Osteocyte (in vitro differentiated cells): ENCODE measurements at places on chromosomes 1 and 21. TPM values are rescaled to one million over a fixed set of nuclear protein-coding genes. Genes with fewer than 3 reads are reported as not detected.

MTARC1 gene
- 1.8 and 2.1 TPM in 2 replicates for total RNA-seq

- no peak overlapping the region for H3K27ac ChIP-seq
- H3K27me3 ChIP-seq, result no peaks in the 10 kb centered on the region
- H3K4me3 ChIP-seq, result peak overlapping the region; percentile 60
- H3K36me3 ChIP-seq, result peaks cover 2% of the 10 kb centered on the region
- peaks cover 21% of the 10 kb centered on the region for H3K4me1 ChIP-seq
These were observed 1.7 kb downstream of the SLC27A3 start for GRCh38 chr1:153776845-153777370.

GPR3 gene
- 0.50 and 0.56 TPM in 2 replicates for total RNA-seq

DNA sequence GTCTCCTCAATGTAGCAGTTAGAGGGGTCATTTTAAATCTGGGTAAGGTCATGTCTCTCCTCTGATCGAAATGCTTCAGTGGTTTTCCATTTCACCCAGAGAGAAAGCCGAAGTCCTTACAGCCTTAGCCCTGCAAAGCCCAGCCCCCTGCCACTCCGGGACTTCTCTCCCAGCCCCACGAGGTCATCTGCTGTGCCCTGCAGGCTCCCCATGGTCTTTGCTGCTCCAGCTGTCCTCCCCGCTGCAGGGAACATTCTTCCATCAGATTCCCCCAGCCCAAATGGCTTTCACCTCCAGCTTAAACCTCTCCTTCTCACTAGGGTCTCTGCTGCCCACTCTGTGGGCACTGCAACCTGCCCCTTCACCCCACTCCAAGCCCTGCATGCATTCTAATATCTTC, 626.5 kb downstream of the NPHP4 start:
- H3K36me3 ChIP-seq, result no peaks in the 10 kb centered on the region
- no peaks in the 10 kb centered on the region for H3K27me3 ChIP-seq
- H3K27ac ChIP-seq, result no peak overlapping the region
- no peaks in the 10 kb centered on the region for H3K4me1 ChIP-seq

NCAM2 gene
- 121 and 135 TPM in 2 replicates for total RNA-seq

DNA sequence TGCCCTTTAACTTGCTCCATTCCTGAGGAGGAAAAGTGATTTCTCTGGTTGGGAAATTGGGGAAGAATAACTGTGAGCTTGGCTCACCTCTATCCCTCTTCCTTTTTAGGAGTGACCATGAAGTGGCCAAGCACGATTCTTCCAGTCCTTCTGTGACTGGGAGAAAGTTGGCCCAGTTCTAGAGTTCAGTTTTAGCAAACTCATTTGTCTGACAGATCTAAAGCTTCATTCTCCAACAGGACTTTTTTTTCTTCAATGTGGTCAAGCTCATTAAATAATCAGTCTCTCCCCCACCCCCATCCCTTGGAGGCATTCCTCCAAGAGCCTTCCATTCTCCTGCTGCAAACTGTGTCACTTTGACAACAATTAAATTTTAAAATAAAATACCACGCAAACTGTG, 6.4 kb upstream of the AGL start:
- no peak for DNase-seq
- no peak overlapping the region for H3K4me3 ChIP-seq
- peaks cover 6% of the 10 kb centered on the region for H3K27me3 ChIP-seq
- H3K27ac ChIP-seq, result no peak overlapping the region
- H3K4me1 ChIP-seq, result no peaks in the 10 kb centered on the region

CELA2A gene
- total RNA-seq, result not detected in 2 replicates

GRCh38 chr1:119908661-119909060, 12.3 kb upstream of the ADAM30 start:
- peaks cover 11% of the 10 kb centered on the region for H3K27me3 ChIP-seq
- H3K4me3 ChIP-seq, result no peak overlapping the region
- H3K36me3 ChIP-seq, result peaks cover 25% of the 10 kb centered on the region
- no peaks in the 10 kb centered on the region for H3K4me1 ChIP-seq

- DNase-seq, result no peak
- H3K4me3 ChIP-seq, result no peak within 1 kb of the TSS
- H3K4me1 ChIP-seq, result no peaks in the 10 kb centered on the region
- no peak within 1 kb of the TSS for H3K27ac ChIP-seq
- no peaks in the 10 kb centered on the region for H3K36me3 ChIP-seq
- no peaks in the 10 kb centered on the region for H3K27me3 ChIP-seq
These were observed at the start of gene OR10T2 for GRCh38 chr1:158398818-158399514. TSS of gene OR10T2 (minus strand) at chr1:158399466. CDS start at chr1:158399466, 0 bp downstream.

LCE2A gene
- total RNA-seq, result not detected in 2 replicates

GRCh38 chr1:245605480-245606156, 450.8 kb downstream of the KIF26B start:
- peaks cover 5% of the 10 kb centered on the region for H3K36me3 ChIP-seq
- peaks cover 17% of the 10 kb centered on the region for H3K27me3 ChIP-seq
- peaks cover 23% of the 10 kb centered on the region for H3K4me1 ChIP-seq
- H3K4me3 ChIP-seq, result no peak overlapping the region

DNA sequence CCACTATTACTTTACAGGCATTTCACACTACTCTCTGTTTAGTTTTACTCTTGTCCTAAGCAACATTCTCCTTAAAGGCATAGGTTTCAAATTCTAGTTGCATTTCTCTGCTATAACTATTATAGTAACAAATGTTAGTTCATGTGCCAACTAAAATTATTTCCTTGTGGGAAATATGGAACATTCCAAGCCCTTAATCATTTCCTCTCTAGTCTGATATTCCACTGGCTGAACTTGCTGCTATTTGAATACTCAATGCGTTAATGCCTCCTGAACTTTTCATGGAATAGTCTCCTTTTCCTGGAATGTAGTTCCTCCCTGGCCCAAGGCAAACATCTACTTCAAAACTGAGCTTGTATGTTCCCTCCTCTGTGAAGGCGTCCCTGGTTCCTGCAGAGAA, 19.3 kb upstream of the TBX19 start:
- peaks cover 35% of the 10 kb centered on the region for H3K4me1 ChIP-seq
- H3K36me3 ChIP-seq, result peaks cover 20% of the 10 kb centered on the region
- no peaks in the 10 kb centered on the region for H3K27me3 ChIP-seq
- H3K27ac ChIP-seq, result peak overlapping the region; percentile 80
- DNase-seq, result no peak
- H3K4me3 ChIP-seq, result peak overlapping the region; percentile 23

- DNase-seq, result no peak
- H3K36me3 ChIP-seq, result no peaks in the 10 kb centered on the region
- no peaks in the 10 kb centered on the region for H3K27me3 ChIP-seq
- H3K4me1 ChIP-seq, result peaks cover 1% of the 10 kb centered on the region
These were observed 1.6 kb downstream of the KCNE1 start for GRCh38 chr21:34510148-34511142.

- no peak for DNase-seq
- no peak overlapping the region for H3K4me3 ChIP-seq
These were observed 7.5 kb upstream of the KPNA6 start for GRCh38 chr1:32100359-32100758.

DNA sequence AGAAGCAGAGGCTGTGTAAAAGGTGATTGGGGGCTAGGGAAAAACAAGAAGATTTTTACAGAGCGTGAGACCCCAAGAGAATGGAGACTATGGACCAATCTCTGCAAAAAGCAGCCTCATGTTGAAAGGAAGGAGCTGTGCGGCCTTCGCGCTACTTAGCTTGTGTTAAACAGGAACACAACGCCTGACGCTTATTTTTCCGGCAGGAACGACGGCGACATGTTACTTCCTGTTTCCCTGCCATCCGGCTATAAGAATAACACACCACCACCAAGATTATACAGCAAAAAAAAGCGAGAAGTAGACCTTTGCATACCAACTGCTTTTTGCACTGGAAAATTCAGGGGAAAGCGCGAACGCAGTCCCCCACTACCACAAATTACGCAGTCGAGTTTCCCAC, 272.7 kb downstream of the FAM72C start:
- no peaks in the 10 kb centered on the region for H3K27me3 ChIP-seq
- no peaks in the 10 kb centered on the region for H3K4me1 ChIP-seq
- H3K36me3 ChIP-seq, result no peaks in the 10 kb centered on the region
- no peak for DNase-seq

PSMB2 gene
- 62.8 and 70.7 TPM in 2 replicates for total RNA-seq

ADGRL4 gene
- total RNA-seq, result 8.2 and 9.5 TPM in 2 replicates

DNA sequence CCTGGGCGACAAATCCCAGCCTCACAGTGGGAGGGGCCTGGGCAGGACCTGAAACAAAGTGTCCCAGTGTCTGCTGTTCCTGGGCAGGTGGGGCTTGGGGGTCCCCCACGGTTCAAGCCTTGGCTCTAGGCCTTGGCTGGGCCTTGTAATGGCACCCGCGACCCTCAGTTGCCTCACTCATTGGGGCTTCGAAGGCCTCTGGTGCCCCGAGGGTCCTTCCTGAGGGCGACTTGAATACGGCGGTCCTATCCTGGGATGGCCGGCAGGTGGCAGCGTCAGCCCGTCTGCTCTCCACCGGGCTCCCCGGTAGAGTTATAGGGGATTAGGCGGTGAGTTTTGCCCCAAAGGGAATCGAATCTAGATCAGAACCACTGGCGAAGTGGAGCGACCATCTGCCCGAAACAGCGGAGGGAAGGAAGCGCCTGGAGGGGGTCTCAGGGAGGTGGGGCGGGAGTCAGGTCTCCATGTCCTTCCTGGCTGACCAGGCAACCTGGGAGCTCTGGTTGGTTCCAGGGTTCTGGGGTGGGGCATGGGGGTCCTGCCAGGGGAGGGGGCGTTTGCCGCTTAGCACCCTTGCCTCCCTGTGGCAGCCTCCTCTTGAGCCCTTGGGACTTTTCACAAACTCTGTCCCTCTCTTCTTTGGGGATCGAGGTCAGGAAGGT, 2.1 kb upstream of the PEX10 start:
- peak overlapping the region; percentile 55 for H3K4me3 ChIP-seq
- peak overlapping the region; percentile 47 for H3K27ac ChIP-seq
- peaks cover 1% of the 10 kb centered on the region for H3K36me3 ChIP-seq
- H3K27me3 ChIP-seq, result peaks cover 4% of the 10 kb centered on the region
- peaks cover 21% of the 10 kb centered on the region for H3K4me1 ChIP-seq

RNU1-3 gene
- total RNA-seq, result 2,650 and 2,859 TPM in 2 replicates

DNA sequence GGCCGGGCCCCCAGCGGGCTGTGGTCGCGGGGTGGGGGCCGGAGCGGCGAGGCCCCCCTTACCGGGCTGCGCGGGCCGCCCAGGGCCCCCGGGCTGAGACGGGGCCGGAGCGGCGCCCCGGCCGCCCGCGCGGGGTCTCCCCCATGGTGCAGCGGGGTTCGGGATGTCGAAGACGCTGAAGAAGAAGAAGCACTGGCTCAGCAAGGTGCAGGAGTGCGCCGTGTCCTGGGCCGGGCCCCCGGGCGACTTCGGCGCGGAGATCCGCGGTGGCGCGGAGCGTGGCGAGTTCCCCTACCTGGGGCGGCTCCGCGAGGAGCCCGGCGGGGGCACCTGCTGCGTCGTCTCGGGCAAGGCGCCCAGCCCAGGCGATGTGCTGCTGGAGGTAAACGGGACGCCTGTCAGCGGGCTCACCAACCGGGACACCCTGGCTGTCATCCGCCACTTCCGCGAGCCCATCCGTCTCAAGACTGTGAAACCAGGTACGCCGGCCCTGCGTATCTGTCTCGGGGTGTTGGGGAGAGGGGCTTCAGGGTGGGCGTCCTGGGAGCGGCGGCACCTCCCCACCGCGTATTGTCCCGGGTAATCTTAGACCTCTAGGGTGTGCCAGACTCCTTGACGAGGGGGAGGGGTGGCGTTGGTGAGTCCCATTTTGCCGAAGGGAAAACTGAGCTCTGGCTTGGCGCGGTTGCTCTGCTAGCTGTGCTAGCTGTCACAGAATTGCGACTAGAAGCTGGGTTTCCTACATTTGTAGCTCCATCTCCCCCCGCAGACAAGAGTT, 745 bp downstream of the MAGI3 start:
- H3K36me3 ChIP-seq, result no peaks in the 10 kb centered on the region
- peak; percentile 84 for DNase-seq
- peak overlapping the region; percentile 27 for H3K27ac ChIP-seq
- H3K4me1 ChIP-seq, result peaks cover 32% of the 10 kb centered on the region
